ENCODE measurements at places on chromosomes 7 and 10.

- peak; percentile 76 for DNase-seq
Observed at GRCh38 chr7:102916426-102916825, 3.6 kb downstream of the LRRC17 start.

- DNase-seq, result peak; percentile 78
Observed at GRCh38 chr10:132329565-132330485, 2.2 kb upstream of the LRRC27 start.

GRCh38 chr10:24995072-24995471, 20.9 kb downstream of the ENKUR start:
- DNase-seq, result no peak

DNA sequence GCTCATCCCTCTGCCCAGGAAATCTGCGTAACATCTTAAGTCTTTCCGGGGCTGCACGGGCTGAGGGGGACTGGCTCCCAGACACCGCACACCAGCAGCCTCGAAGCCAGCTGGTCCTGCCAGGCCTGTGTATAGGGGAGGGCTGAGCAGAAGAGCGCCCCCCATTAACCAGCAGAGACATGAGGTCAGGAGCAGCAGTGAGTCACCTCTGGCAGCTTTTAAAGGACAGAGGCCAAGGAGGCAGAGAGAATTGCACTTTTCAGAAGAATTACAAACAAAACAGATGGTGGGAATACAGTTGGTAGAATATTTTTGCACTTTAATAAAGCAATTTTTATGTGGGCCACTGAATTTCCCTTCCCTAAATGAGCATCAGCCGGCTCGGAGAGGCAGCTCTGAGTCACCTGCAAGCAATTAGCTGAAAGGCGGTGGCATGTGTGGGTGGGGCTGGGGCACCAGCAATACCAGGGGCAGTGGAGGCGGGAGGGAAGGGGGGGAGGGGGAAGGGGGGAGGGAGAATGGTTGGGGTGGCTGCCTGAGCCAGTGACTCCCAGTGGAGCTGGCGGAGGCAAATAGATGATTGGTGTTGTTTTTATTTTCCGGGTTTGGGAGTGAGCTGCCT, 39.1 kb downstream of the GOLGA7B start:
- DNase-seq, result peak; percentile 80

DNA sequence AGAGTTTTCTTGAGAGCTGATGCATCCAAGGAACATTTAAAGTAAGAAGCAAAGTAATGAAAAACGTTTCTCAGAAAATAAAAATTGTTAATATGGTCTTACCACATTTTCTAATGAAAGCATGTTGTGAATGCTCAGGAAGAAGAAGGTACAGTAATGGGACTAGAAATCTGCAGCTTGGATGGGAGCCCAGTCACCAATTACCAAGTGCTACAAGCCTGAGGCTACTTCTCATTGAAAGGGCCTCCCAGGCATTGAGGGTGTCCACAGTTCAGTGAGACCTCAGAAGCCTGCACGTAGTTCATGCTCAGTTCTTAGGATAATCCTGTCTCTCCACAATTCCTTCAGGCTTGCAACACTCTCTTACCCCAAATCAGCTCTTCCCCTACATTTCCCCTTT, 17.6 kb downstream of the PTN start:
- DNase-seq, result no peak

- no peak for DNase-seq
Observed at GRCh38 chr10:29295813-29296212, 6.9 kb downstream of the LYZL1 start.

GRCh38 chr10:71531485-71532446, 135.0 kb downstream of the CDH23 start:
- peak; percentile 20 for DNase-seq

- DNase-seq, result peak; percentile 45
Observed at GRCh38 chr7:50690541-50691011, 92.1 kb downstream of the GRB10 start.

DNA sequence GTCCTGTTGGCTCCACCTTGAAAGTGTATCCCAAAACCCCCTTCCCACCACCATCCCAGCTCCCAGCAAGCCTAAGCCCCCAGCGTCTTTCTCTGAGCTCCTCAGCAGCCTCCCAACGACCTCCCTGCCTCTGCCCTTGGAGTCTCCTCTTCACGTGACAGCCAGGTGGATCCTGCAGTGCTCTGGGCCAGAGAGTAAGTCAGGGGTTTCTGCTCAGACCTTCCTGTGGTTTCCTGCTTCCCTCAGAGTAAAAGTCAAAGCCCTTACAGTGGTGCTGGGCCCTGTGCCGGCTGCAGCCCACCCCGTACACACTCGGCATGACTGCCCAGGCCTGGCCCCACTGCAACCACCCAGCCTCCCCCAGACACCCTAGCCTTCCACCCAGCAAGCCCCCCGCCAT, 51.9 kb downstream of the OAT start:
- DNase-seq, result no peak
